GM12878 (cell line): ENCODE measurements at places on chromosomes 1 and 21.

DNA sequence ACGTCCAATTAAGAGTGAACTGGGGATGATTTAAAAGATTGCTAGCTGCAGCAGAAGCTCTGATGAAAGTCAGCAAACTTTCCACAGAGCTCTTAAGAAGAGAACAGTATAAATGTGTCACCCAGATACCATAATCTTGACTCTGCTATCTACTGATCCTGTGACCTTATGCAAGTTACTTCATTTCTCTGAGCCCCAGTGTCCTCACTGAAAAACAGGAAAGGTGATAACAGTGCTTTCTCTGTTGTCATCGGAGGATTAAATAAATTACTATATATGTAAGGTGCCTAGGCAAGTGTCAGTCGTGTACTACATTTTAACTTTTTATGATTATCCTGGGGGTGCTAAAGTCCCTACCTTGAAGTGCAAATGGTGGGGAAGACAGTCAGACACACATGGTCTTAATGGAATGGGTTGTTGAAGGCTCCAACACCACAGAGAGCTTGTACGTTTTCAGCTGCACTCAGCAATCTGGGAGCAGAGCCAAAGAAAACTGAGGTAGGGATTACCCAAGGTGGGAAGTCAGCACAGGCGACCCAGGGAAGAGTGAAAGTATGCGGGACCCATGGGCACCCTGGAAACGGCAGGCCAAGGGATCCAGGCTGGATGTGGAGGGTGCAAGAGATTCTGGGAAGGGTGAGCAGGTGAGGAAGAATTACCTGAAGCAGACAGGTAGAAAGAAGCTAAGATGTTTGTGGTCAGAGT is 82.8 kb downstream of the DTL start:
- DNase-seq, result no peak

DNA sequence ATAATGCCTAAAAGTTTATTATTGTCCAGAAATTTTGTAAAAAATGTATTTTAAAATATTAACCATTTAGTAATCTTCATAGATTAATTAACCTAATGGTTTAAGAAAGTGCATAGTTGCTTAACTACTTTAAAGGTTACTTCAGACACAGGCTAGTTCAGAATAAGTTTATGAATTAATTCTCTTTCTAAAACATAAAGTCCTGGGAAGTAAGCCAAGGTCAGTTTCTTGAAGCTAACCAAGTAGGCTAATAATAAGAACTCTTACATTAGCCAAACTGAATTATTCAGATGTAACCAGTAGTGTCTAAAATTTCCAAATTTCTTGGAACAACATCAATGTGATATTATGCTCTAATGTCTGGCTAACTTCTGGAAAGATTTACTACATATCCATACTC is 790.4 kb downstream of the NCAM2 start:
- DNase-seq, result no peak

DNA sequence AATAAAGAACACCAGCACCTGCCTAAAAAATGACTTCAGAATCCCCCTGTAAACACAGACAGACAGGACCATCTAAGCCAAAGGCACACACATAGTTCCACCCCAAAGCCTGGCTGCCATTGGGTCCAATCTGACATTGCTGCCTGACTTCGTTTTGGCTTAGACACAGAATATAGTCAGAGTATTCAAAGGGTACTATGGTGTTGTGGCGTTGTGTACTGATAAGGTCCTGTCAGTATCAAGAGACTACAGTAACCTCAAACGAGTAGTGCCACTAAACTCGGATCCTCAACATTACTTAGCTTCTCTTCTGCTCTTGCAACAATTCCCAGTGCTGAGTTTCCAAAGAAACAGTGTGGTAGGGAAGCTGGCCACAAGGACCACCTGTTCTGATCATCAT is 169.3 kb upstream of the NR5A2 start:
- DNase-seq, result no peak

GRCh38 chr1:24113641-24114033 is 1.7 kb upstream of the MYOM3 start:
- no peak for DNase-seq
